ENCODE measurements at places on chromosomes 12 and 14.

GRCh38 chr12:124408822-124409517, 114.1 kb downstream of the RFLNA start:
- DNase-seq, result no peak

- DNase-seq, result no peak
Measured at GRCh38 chr14:63180011-63180410, 24.2 kb upstream of the RHOJ start.

- DNase-seq, result no peak
Measured at GRCh38 chr14:24954037-24954699, 95.8 kb downstream of the STXBP6 start.

GRCh38 chr14:37172024-37172869, at the start of gene SLC25A21:
Gene SLC25A21, minus strand, starts transcription at chr14:37172606.
- no peak for DNase-seq

DNA sequence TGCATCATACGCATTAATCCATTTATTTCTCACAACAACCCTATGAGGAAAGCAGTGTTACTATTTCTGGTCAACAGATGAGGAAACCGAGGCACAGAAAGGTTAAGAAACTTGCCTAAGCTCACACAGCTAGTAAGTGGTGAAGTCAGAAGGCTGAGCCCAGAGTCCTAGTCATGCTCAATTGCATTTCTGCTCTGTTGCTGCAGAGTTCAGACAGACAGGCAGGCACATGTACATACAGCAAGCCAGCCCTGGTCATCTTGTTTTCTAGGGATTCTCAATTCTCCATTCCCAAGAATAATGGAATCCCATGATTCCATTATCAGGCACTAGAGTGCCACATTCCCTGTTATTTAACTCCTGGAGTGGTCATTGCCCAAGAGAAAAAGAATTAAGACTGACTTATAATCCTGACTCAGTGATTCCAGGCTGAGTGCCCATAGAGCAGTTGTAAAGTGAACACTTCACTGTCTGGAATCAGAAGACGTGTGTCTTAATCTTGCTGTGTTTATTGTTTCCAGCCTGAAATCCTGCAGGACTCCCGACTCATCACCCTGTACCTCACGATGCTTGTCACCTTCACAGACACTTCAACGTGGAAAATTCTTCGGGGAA, 10.7 kb downstream of the UBE3B start:
- DNase-seq, result no peak

DNA sequence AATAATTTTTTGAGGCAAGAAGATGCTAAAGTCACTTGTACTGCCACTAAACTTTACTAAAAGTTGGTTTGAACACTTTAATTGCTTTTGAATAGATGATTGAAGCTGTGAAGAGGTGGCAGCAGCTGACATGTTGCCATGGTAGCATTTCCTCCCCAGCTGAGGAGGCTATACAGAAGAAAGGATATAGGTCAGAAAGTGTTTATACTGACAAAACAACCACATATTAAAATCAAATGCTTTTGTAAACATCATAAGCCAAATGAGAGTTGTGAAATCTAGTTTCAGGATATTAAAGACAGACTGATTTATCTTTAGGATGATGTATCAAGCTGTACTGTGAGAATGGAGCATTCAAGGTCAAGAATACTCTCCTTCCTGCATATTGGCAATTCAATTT, 41.7 kb downstream of the TSPAN19 start:
- no peak for DNase-seq

DNA sequence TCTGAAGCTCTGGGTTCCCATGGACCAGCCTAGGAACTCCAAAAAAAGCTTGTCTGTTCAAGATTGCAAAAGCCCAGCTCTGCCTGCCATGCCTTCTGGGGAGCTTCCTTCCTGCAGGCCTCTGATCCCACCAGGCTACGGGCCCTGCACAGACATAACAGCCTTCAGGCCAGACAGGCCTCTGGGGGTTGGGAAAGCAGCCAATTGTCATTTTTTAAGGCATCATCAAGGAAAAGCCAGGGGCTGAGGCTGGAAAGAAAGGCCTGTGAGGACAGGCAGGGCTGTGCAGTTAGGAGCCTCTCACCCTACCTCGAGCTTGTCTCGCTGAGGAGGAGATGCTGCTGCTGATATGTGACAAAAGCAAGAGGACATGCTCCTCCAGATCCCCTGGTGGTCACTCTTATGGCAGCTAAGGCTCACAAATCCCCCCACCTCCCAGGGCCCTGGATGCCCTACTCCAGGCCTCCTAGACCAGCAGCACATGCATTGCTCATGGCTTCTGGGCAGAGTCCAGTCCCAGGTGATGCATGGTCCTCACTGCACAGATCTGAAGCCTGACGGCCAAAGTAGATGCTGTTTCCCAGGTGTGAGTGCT, 2.9 kb downstream of the TMEM229B start:
- DNase-seq, result no peak

All from ascending aorta (tissue), 2 donors.